Amygdala (tissue), 56 donors: ENCODE measurements at places on chromosomes 7 and 10.

DNA sequence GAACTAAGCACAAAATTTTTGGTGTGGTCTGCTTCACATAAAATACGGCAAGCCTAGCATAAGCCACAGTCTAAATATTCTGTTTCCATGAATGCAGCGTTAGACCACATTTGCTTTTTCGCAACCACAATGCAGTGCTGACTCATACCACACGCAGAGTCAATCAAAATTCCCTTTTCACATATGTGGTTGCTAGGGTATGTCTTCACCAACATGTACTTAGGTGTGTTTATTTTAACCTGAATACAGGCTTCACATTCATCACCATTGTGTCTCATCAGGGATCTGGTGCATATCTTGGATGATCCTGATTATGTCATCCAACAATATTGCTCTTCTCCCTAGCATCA, 90.8 kb downstream of the CHN2 start:
- no peak for DNase-seq

DNA sequence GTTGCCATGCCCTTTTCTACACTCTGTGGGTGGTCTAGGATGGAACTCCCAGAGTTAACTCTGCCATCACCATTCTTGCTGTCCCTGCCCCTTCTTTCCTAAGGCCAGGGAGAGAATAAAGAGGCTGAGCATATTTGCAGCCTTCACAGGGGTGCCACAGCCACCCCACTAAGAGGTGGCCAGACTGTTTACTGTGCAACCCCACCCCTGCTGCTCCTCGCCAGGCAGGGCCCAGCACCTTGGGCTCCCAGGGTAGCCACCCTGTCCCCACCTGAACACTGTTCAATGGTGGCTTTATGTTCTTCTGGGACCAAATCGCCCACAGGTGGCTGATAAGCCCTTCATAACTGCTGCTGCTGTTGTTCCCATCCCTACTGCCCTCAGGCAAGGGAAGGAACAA, 198.9 kb downstream of the SNX13 start:
- no peak for DNase-seq

DNA sequence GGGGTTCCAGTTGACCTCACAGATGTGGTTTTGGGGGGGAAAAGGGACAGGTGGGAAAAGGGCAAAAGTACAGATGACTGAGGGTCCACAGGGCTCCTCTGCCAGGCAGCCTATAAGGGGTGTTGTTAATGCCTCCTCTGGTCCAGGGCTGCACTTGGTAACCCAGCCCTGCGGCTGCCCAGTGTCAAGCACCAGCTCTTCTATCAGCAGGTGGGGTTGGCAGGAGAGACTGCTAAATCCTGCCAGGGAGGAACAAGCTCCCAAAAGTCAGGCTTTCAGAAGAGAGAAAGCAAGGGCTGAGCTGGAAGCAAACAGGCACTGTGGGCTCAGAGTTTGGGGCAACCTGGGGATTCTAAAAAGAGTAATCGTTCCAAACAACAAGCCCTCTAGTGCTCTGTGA, 39.1 kb downstream of the LRRC20 start:
- DNase-seq: no peak

GRCh38 chr10:13615650-13616300, 29.0 kb downstream of the PRPF18 start:
- no peak for DNase-seq

DNA sequence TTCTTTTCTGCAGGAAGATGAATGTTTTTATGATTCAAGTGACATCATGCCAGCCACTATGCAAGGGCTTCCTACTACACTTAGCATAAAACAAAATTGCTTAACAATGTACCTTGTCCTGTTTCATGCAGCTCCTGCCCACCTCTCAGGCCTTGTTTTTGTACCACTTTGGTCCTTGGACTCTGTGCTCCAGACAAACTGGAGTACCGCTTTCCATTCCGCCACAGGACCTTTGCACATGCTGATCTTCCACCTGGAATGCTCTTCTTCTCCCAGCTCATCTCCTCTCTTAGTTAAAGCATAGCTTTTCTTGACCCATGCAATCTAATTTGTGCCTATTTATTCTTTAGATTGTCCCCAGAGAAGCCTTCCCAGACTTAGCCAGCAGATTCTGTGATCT, 77.5 kb upstream of the STK17A start:
- no peak for DNase-seq

DNA sequence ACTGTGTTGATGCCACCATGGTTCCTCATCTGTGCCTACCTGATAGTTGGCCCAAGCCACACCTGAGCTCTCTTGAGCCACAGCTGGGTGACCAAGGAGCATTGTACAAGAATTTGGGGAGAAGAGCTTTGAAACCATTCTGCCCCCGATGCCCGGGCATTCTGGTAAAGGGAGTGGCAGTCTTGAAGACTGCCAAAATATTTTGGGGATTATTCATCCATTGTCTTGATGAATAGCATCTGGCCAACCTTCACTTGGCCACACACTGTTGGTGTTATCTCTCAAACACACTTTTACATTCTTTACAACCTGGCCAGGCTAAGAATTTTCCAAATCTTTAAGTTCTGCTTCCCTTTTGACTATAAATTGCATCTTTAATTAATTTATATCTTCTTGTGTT, 113.1 kb upstream of the PCBD1 start:
- DNase-seq: no peak

DNA sequence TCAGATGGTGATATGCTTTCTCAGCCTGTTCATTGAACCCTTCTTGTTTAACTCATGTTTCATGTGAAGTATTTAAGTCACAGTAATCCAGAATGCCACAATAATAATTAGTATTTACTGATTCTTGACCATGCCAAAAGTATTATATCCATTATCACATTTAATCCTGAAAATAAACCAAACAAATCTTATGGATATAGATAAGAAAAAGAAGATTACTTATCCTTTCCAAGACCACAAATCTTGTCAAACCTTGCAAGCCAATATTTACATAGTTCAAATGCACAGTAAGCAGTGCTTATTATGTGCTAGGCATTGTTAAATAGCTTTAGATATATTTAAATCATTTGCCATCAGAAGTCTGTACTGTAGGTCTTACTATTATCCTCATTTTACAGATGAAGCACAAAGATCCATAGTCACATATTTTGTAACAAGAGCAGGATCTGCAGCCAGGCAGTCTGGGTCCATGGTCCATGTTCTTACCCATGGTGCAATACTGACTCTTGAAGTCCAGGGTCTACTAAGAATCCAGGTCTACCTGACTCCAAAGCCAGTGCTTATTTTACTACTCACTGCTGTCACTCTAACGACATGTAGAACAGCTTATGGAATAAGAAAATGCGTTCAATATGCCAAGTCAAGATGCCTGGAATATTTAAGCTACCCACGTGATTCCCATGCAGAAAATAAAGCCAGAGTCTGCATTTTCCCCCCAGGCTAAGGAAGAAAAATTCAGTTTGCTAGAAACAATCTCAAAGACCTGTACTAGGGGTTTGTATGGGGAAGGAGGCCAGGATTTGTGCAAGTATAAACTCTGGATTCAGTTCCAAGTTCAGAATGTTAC, 984.8 kb upstream of the LRRTM3 start:
- no peak for DNase-seq

GRCh38 chr10:61621605-61622051, 41.1 kb upstream of the CABCOCO1 start:
- DNase-seq: no peak

DNA sequence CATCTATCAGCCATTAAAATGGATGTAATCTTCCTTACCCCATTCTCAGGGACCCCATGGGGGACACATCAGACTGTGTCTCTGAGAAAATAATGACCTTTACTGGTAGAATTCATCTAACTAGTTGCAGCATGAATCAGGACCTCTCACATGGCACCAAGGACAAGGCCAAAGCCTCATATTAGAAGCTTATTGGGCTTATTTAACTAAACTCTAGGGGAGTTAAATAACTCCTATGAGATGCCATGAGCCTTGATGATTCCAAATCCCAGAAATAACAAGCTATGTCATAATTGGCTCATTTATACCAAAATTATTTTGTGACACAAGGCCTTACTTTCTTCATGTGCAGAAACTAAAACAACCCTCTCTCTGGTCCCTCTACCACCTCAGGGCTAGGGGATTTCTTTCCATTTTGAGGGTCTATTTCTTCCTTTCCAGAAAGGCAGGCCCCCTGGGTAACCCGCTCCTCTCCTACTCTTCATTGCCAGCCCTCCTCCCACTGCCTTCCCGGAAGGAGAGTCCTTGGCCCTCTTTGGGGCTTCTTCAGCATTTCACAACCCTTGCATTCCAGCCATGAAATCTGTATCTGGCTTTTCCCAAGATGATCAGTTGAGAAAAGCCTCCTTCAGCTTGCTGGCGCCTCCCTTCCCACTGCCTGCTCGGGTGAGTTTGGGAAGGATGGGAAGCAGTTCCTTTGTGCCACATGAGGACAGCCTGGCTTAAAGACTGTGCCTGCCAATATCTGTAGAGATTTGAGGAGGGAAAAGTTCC, 41.8 kb upstream of the TRIM8 start:
- no peak for DNase-seq

DNA sequence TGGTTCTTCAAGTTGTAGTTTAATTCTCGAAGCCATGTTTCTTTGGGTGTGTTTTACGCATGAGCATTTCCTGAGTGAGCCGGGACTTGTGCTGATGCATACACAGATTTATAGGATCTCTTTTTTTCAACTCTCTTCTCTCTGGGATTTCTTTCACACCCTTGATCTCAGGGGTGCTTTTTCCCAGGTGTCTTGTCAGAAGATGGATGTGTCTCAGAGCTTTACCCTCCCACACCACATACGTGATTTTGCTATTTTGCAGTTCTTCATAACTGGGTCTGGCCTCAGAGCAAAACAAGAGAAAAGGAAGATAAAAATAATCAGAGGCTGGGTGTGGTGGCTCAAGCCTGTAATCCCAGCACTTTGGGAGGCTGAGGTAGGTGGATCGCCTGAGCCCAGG, 177.0 kb downstream of the CAMK1D start:
- DNase-seq: no peak

GRCh38 chr7:47389923-47390630, 191.8 kb downstream of the TNS3 start:
- no peak for DNase-seq

DNA sequence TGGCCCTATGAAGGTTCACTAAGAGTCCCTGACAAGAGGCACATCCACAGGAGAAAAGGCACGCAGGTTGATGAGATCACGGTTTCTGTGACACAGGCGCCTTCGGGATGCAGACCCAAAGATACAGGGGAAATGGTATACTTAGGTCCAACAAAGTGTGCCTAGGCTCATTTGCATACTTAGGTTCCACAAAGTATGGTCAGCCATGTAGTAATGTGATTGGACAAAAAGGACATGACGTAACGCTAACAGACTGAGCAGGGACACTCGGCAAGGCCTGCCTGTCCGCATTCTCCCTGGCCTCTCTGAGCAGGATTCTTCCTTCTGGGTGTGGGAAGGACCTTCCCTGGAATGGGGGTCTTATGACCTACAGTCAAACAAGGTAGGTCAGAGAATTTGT, 190.6 kb downstream of the CELF2 start:
- no peak for DNase-seq

DNA sequence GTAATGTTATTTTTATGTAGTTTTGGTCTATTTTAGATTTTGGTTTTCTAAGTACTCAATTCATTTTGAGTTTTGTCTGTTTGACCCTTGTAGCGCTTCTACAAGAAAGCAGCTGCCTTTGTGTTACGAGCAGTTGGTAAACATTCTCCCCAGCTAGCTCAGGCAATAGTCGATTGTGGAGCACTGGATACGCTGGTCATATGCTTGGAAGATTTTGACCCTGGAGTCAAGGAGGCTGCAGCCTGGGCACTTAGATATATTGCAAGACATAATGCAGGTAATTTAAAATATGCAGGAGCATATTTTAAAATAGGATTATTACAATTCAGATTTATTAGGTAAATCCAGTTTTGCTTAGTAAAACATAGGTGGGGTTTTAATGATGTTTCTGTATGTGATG, 23.1 kb downstream of the SPAG6 start:
- DNase-seq: no peak

- no peak for DNase-seq
These were observed 61.7 kb downstream of the PROSER2 start for GRCh38 chr10:11884706-11885423.

GRCh38 chr7:121404348-121404747, 8.2 kb upstream of the FAM3C start:
- DNase-seq: no peak

DNA sequence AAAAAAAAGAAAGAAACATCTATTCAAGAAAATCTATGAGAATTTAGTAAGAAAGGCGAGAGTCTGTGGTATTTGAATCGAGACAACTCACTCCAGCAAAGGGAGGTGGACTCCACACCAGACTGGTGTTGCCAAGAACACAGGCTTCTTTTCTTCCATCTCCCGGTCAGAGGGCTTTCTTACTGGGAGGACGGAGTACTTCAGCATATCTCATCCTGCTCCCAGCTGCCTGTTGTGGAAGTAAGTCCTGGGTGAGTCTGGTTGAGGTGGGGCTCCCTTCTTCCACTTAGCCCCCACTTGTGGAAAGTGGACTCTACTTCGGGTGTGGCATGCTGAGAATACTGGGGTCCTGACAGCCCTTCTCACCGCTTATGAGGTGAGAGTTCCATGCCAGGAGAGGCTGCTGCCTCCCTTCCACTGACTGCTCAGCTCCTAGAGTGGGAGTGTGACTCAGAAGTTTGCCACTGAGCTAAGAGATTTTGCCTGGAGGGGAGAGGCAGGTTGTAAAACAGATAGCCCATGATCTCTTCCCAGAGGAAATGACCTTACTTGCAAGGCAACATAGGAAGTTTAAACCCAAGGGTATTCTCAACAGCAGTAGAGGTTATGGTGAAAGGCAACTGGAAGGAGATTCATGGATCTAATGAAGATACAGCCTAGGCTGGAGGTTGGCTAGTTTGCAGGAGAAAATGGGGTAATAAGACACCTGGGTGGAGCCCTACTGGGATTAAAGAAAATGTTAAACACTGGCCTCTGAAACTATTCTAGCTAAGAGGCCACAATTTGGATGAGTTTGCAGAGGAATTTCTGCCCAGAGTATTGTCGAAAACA, 3.5 kb upstream of the NACAD start:
- DNase-seq: no peak

DNA sequence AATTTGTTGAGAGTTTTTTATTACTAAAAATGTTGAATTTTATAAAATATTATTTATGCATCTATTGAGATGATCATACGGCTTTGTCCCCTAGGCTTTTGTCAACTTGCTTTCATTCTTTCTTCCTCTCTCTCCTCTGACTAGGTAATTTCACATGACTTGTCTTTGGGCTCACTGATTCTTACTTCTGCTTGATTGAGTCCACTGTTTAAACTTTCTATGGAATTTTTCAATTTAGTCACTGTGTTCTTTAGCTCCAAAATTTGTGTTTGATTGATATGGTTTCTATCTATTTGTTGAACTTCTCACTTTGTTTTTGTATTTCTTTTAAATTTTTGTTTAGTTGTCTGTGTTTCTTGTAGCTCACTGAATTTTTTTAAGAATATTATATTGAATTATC, 65.9 kb upstream of the PTPRZ1 start:
- no peak for DNase-seq

- no peak for DNase-seq
These were observed 608.5 kb upstream of the GALNT17 start for GRCh38 chr7:70523249-70523988.

GRCh38 chr10:116437076-116437692, 9.5 kb downstream of the PNLIPRP3 start:
- no peak for DNase-seq

GRCh38 chr7:44376429-44377133, 51.2 kb upstream of the CAMK2B start:
- no peak for DNase-seq
